ENCODE measurements at places on chromosomes 4 and X.
A peak's percentile ranks its signal among the peaks of the same experiment; 100 is the strongest.

- DNase-seq: peak; percentile 6
Measured at GRCh38 chr4:3267576-3268394, 18.8 kb downstream of the MSANTD1 start.

GRCh38 chr4:1195109-1195671, 22.8 kb upstream of the SPON2 start:
- no peak for DNase-seq

- no peak for DNase-seq
Measured at GRCh38 chr4:156475322-156475721, 496.3 kb downstream of the PDGFC start.

DNA sequence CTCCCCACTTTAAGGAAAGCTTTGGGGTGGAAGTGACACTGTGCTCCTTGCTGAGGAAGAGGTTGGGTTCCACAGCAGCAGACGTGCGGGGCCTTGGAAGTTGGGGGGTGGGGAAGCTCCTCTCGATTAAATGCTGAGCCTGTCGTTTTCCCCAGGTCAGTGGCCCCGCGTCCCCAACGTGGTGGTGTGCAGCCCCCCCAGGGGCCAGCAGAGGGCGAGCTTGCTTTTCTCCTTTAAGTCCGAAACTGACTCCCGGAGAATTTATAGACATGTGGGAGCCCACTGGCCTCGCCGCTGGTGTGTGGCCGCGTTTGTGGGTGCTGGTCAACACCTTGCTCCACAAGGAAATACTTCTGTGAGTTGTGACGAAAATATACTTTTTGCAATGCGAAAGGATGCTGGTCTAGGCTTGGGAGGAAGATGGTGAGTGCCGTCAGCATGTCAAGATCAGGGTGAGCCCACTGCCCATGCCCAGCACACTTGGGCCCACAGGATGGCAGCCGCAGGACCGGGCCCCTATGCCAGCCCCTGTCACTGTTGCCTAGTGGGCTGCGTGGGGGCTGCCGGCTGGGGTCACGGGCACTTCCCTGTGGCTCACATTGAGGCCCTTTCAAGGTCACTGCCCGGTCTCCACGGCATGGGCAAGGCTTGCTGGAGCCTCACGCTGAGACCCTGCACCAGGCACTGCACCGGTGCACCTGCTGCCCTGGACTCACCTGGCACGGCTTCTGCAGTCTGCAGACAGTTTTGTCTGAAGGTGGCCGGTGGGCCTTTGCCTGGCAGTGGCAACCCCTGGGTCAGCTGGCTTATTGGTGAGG, 9.4 kb downstream of the UVSSA start:
- peak; percentile 6 for DNase-seq

DNA sequence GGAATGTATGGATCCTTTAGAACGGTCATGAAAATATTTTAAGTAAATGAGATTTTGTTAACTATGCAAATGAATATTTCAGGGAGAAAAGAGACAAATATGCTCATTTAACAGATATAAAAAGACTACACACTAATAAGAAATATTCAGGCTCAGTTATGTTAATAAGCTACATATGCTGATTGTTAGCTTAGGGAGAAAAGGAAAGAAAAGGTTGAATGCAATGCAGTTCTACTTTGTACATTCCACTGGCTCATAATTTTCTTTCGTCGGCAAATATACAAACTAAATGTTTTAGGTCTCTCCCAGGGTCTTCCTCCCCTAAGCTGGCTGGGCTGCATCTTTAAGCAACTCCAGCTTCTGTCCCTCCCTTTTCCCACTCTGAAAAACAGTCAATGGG, 2.7 kb upstream of the RTL3 start:
- no peak for DNase-seq

Measured in SJSA1 (cell line).